ENCODE measurements at places on chromosomes 16 and 17.

DNA sequence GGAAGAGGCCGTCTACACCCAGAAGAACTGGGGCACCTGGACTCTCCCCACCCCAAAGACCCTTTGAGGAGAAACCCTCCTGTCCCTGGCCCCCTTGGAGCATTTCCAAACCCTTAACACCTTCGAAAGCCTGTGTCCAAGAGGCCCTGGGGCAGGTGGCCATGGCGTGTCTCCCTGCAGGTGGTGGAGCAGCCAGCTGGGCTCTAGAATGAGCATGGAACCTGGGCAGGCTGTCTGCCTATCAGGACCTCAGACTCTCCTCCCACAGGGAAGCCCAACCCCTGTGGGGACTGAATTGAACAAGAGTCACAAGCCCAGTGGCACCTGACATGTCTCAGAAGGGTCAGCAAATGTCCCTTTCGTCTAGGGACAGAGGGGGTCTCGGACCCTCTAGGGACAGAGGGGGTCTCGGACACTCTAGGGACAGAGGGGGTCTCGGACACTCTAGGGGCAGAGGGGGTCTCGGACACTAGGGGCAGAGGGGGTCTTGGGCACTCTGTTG is 8.4 kb downstream of the CBX4 start:
- DNase-seq, result no peak

DNA sequence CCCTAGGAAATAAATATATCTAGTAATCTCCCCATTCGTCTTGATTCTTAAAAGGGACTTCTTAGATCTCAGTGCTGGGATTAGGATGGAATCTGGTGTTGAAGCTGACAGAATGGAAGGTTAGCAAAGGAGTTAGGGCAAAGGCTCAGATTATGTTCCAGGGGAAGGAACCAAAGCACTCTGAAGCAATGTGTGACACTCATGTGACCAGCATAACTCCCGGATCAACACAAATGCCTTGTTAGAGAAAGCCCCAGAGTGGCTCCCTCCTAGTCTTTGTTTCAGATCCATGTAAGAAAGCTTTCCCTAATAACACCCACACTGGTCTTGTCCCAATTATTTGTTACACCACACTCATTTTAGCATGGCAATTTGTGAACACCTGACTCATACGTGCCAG is 62.6 kb upstream of the ERN1 start:
- no peak for DNase-seq

DNA sequence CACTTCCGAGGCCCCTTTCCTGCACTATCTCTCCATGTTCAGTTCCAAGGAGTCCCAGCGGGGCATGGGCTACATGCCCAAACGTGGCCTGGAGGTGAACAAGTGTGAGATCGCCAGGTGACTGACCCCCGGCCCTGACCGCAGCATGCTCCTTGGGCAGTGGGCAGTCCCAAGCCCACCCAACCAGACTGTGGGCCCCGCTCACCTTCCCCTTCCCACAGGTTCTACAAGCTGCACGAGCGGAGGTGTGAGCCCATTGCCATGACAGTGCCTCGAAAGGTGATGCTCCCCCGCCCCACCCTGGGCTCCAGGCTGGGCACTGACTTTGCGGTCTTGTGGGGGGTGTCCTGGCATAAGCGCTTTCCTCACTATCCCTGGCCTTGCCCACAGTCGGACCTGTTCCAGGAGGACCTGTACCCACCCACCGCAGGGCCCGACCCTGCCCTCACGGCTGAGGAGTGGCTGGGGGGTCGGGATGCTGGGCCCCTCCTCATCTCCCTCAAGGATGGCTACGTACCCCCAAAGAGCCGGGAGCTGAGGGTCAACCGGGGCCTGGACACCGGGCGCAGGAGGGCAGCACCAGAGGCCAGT is 4.7 kb downstream of the CORO1A start:
- no peak for DNase-seq

DNA sequence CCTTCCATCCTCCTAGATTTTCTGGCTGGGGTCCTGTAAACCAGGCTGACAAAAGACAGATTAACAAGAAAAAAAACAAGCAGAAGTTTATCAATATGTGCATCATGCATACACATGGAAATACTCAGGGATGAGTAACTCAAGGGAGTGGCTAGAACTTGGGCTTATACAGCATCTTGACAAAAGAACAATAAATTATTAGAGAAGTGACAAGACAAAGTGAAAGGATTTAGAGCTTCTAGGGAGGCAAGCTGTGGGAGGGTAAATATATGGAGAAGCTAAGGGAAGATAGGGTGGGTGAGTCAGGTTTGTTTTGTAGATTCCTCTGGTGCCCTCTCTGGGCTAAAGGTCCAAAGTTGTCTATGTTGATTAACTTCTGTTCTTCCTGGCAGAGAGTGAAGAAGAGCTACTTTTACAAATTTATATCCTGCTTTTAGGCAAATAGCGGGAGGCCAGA is 48.0 kb upstream of the NDRG4 start:
- no peak for DNase-seq

DNA sequence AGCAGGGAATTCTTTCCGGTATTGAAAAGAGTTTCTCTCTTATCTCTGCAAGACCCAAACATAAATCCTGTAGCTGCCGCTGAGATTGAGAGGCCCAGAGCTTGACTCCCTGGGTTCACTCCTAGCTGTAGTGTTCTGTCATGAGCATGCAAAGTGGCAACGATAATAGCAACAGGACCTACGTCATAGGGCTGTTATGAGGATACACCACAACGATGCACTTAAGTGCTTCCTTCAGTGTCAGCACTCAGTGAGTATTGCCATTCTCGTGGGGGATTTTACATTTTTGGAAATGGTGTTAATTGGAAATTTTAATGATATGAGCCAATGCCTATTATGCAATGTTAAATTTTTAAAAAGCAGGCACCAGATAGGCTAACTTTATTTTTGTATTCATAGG is 199.8 kb downstream of the CYLD start:
- no peak for DNase-seq

- DNase-seq, result no peak
Observed at GRCh38 chr16:17414421-17414820, 56.3 kb downstream of the XYLT1 start.

GRCh38 chr16:17728196-17728595 is 257.4 kb upstream of the XYLT1 start:
- no peak for DNase-seq

DNA sequence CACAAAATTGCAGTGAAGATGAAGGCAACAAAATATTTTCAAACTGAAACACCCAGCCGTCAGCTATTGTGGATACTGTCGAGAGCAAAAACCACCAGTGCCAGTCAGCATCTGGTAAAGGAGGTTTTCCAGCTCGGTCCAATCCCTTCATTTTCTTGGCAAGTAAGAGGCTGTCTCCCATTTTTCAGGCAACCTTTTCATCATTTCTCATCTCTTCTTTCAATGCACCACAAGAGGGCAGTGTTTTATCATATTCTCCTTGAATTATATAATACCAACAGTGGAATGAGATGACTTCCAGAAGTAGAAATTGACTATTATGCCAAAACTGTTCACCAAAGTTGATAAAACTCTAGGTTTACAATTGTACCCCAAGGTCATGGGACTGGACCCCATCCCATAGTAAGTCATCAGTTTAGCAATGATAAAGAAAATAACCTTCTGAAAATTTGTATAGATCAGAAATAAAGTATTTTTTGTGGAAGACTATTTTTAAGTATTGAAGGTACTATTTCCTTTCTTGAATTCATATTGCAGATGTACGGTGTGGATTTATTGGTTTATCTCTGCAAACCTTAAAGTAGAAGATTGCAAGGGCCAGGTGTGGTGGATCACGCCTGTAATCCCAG is 16.8 kb downstream of the NQO1 start:
- DNase-seq, result no peak
